ENCODE measurements at places on chromosomes 6 and 20.

GRCh38 chr6:4521070-4521469 lies 255.1 kb upstream of the CDYL start:
- DNase-seq = no peak

GRCh38 chr6:139590206-139590605 lies 215.8 kb upstream of the CITED2 start:
- DNase-seq = no peak

GRCh38 chr20:59087829-59088433 lies 45.3 kb upstream of the PRELID3B start:
- DNase-seq = peak; percentile 26

- no peak for DNase-seq
Measured at GRCh38 chr6:113067612-113068275, 720.6 kb downstream of the RFPL4B start.

DNA sequence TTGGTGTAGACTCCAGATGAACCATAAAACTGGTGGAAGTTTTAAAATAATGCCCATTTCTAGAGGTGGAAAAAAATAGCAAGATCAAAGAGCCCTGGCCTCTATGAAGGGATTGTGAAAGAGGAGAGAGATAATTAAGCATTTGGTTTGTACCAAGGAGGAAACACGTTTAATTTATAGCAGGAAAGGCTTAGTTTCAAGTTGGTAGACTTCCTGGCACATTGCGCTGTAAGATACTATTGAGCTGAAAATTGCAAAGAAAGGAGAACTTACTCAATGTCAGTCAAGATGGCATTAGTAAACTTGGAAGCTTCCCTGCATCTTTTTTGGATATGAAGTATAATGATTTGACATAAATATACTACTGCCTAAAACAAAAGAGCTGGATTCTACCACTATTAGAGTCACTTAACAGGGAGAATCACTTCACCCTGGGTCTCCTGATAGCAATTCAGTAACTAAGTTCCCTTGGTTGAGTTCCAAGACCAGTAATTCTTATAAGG lies 24.4 kb downstream of the MARCKS start:
- DNase-seq = no peak

- DNase-seq = no peak
Measured at GRCh38 chr6:110485491-110485890, 9.1 kb upstream of the SLC22A16 start.

GRCh38 chr6:162580619-162581018 lies 146.9 kb downstream of the PRKN start:
- DNase-seq = no peak

GRCh38 chr6:37845930-37846329 lies 26.4 kb downstream of the ZFAND3 start:
- DNase-seq = no peak

GRCh38 chr20:1377341-1377871 lies 15.4 kb downstream of the FKBP1A start:
- no peak for DNase-seq

DNA sequence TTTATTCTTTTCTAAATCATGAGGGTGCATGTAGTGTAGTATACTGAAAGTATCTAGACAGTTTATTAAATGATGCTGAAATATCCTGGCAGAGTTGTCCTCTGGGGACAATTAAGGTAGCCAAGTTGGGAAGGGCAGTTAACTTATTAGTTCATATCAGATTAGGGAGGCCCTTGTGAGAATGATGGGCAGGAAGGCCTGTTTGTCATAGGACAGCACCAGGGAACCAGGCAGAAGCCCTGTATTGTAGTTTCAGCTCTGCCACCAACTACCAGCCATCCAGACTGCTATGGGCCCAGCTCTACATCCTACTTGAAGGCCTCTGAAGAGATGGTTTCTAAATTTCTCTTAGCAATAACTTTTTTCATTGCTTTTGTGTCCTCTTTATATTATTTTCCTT lies 4.0 kb downstream of the MYLIP start:
- no peak for DNase-seq

- DNase-seq = no peak
Measured at GRCh38 chr6:110864824-110865223, 9.8 kb upstream of the AMD1 start.

- no peak for DNase-seq
Measured at GRCh38 chr6:85565736-85566135, 27.9 kb downstream of the SNX14 start.

- DNase-seq = no peak
Measured at GRCh38 chr6:137677709-137678108, 183.5 kb upstream of the OLIG3 start.

- no peak for DNase-seq
Measured at GRCh38 chr20:45174434-45175364, at the start of gene PI3. Gene PI3, plus strand, starts transcription at chr20:45174902. Its CDS starts 21 bp downstream, at chr20:45174923.

DNA sequence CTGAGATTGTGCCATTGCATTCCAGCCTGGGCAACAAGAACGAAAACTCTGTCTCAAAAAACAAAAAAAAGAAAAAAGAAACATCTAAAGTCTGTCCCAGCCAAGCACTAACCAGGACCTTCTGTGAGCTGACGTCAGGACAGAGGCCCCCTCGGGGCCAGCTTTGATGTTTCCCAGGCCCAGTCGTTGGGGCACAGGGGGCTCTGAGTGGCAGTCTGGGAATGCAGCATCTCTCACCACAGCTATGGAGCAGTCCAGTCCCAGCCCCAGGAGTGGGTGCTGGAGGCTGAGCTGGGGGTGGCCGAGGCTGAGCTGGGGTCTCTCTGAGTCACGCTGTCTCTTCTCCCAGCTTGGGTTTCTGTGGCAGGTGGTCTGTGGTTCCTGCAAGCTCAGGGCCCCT lies 46.0 kb upstream of the SRF start:
- no peak for DNase-seq

DNA sequence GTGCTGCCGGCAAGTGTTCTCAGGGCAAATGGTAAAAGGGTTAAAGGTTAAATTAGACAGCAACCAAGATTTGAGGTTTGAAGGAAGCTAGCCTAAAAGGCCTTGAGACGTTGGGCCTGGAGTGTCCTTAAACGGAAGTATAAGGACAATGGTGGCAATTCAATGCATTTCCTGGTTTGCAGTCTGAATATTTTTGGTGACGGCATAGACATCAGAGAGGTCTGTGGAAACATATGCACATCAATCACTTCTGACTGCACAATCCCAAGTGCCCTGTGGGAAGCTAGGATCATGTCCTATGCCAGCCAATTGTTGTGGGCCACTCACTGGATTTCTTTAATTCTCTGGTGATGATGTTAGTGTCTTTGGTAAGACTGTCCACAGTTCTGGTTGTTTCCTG lies 25.7 kb upstream of the TUBB2A start:
- no peak for DNase-seq

GRCh38 chr6:163324688-163325389 lies 89.7 kb upstream of the QKI start:
- no peak for DNase-seq

DNA sequence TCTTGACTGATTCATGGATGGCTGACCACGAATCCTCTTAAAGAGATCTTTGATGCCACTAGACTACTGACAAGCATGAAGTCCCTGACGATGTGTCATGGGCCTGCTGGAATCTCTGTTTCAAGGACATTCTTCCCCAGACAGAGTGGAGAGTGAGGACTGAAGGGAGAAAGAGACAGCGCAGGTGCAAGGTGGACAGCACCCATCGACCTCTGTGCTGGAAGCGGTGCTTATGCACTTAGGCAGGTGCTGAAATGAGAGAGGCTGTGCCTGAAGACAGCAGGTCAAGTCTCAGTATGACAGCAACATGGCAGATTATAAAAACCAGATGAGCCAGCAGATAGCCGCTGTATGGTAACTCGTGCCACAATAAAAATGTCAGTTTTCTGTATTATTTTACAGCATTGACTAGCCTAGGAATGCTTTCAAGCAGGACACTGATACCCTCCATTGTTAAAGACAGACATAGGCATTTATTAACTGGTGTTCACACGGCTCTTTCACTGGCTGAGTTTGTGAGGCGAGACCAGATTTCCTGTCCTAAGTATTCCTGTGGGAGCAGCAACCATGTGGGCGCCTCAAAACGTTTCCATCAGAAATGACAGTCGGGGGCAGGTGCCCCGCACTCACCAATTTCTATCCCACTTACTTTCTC lies 47.5 kb downstream of the FOXC1 start:
- no peak for DNase-seq

DNA sequence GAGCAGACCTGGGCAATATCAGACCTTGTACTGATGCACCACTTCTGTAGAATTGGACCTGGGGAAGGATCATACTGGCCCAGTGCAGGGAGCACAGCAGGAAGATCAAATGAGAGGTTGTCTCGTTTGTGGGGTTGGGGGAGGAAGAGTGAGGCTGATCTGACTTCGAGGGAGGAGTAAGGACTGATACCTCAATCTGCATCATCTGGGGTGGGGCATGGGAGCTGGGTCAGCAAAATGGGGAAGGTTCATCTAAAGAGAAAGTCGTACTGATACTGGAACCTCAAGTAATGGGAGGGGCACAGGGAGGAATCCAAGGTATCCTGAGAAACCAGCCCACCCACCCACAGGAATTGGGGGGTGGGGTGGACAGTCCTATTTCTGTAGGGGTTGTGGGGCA lies 3.7 kb downstream of the RNF39 start:
- no peak for DNase-seq

DNA sequence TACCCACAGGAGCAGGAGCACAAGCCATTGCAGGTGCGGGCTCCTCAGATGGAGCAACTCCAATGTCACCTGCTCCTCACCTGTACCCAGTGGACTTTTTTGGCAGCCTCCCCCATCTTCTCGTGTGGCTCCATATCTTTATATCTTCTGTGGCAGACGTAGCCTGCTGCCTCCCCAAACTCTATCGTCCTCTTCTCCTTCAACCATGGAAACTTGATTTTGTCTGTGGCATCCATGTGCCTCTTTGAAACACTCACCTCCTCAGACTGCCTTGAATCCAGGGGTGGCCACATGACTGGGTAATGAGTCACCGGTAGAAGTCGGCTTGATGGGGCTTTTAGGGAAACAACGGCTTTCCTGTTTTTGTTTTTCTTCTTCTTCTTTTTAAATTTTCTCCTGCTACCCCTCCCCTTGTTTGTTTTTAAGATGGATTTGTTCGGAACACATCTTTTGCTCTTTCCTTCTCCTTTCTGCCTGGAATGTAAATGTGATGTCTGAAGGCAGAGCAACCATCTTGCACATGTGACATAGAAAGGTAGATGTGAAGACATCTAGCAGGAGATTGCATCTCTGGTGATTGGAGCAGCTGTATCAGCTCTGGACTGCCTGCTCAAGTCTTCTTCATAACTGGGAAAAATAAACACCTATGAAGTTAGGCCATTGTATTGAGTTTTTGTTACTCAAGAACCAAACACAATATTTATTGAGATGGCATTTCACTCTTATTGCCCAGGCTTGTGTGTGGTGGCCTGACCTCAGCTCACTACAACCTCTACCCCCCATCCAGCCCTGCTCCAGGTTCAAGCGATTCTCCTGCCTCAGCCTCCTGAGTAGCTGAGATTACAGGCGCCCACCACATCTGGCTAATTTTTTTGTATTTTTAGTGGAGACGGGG lies 69.9 kb upstream of the DDR1 start:
- no peak for DNase-seq

DNA sequence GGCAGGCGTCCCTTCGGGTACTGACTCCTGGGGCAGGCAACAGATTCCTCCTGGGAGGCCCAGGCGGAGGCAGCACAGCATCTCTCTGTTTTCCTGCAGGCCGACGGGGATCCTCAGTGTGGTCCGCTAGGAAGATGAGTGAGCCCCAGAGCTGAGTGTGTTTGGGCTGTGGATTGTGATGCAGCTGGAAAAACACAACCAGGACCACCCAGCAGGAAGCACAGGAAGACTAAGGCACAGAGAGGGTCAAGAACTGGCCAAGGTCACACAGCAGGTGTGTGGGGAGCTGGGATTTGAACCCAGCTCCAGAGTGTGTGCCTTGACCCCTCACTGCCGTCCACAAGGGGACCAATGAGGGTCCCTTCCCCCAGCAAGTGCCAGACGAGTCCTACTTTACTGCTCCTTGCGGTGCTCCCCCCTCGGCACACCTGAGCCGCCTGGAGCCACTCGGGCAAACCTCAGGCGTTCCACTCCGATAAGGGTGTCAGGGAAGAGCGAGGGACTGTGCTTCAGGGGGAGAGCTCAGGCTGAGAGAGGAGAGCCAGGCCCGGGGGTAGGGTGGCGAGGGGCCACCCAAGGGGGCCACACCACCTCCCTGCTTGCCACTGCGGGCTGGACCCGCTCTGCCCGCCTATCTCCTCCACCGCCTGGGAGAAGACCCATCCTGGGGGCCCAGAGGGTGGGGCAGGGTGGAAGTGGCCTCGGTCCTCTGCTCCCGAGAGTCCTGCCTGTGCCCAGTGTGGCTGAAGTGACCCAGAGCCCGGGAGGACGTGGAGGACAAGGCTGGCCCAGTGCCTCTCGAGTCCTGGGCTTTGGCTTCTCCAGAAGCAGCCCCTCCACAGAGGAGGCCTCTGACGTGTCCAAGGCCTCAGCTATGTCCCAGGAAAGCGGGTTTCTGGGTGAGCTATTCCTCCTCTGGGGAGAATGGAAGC lies 63.3 kb downstream of the YTHDF1 start:
- no peak for DNase-seq

- DNase-seq = no peak
Measured at GRCh38 chr20:11965602-11966001, 47.9 kb downstream of the BTBD3 start.

GRCh38 chr6:153817173-153817572 lies 221.9 kb upstream of the OPRM1 start:
- DNase-seq = no peak

GRCh38 chr6:44237021-44237812 lies 9.7 kb upstream of the HSP90AB1 start:
- DNase-seq = peak; percentile 78

GRCh38 chr6:166815629-166816028 lies 140.7 kb downstream of the RNASET2 start:
- no peak for DNase-seq

DNA sequence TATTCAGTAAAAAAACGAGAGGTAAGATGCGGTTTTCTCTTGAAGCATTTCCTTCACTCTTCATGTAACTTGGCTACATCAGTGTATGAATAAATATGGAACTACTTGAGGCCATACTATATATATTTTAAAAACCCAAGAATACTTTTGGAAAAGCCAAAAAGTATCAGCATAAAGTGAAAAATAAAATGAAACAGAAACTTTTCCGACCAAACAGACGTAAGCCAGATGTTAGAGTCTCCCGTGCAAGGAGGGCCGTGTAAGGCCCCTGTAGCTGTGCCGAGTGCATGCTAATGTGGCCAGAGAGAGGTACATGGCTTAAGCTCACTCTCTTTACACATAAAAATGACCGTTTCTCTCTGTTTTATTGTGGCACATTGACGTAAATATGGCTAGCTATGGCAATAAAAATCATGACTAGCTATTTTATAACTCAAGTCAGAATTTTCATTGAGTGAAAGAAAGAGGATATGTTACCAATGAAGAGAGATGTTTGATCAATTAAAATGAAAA lies 140.1 kb upstream of the GMDS start:
- DNase-seq = no peak

- no peak for DNase-seq
Measured at GRCh38 chr20:52056203-52057062, 135.1 kb downstream of the ZFP64 start.

GRCh38 chr6:73514746-73515110 lies 6.1 kb downstream of the EEF1A1 start:
- DNase-seq = no peak

All from D721Med (cell line).